ENCODE measurements at places on chromosomes 4 and X.

DNA sequence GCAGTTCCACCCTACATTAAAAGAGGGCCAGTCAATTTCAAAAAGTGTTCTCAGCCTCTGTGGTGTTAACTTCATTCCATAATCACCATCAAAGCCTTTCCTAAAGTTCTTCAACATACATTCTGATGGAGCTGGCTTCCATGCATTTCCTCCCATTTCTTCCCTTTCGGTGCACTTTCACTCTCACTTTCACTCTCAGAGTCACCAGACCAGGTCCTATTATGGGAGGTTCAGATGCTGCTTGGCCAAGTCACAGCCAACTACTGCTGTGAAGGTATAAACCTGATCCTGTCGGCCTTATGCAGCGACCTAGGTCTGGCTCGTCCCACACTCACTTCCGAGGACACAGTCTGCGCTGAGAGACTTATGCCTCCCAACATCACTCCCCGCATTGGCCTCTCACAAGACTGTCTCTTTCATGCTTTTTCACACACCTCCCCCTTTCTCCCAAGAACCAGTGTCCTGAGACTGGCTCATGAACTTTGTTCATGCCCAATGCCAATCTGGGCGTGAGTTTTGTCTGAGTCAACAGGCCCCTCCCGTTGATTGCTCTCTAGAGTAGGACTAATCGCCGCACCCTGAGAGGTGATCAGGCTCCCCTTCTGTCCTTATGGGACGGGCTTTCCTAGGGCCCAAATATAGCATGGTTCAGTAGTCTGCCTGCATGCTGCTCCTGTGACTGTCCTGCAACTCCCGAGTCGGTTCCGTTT lies 60.8 kb upstream of the XAGE1B start:
- DNase-seq, result no peak

DNA sequence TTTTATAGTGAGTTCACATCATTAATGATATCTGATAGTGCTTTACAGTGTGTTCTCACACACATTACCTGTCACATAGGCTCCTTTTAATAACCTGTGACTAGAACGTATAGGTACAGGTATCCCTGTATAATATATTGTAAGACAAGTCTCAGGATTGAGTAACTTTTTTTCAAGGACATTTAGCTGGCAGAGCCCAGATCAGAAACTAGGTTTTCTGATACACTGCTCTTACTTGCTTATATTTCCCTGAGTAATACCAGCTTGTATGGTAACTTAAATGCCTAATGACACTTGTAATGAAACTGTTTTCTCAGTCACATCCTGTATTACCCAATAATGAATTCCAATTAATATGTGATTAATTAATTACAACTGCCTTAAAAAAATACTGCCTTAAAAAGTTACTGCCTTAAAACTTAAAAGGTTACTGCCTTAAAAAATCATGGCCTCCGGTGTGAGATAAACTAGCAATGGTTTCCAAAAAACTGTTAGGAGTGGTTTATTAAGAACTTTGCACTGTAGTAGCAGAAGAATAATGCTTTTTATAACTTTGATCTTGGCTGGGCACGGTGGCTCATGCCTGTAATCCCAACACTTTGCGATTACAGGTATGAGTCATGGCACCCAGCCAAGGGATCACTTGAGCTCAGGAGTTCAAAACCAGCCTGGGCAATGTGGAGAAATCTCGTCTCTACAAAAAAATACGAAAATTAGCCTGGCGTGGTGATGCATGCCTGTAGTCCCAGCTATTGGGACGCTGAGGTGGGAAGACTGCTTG lies 11.9 kb downstream of the COPS4 start:
- DNase-seq, result no peak

DNA sequence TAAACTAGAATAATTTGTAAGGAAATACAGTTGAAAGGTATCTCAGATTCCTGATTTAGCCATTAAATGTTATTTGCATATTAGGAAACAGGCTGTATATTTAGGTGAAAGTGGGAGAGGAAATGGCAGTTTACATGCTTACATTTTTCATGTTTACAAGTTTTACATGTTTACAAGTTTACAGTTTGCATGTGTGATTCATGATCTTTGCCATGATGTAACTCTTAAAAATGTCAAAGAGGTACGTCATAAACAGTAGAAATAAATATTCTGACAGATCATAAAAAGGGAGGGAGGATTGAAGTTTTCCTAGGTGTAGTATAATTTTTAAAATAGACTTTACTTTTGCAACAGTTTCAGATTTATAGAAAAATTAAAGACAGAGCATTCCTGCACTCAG lies 45.7 kb downstream of the KDM6A start:
- DNase-seq, result no peak

GRCh38 chrX:109922190-109922589 lies 80.7 kb upstream of the TMEM164 start:
- DNase-seq, result no peak

- DNase-seq, result no peak
Measured at GRCh38 chr4:13588954-13589353, 38.6 kb downstream of the BOD1L1 start.

DNA sequence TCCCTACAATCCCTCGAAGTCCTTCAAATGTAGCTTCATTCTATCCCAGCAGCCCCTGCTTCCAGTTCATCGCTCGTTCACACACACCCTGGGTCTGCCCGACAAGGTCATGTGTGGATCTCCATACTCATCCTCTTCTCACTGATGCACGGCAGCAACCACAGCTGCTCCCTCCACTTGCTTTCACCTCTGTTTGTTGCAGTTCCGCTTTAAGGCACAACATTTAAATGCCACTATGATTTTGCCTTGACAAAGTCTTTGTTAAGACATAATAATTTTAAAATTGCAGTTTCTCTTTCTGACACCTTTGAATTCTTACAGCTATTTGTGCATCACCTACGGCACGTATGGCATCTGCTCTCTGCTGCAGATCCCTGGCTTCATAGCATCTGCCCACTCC lies 1.8 kb downstream of the ODAPH start:
- DNase-seq, result no peak

All from activated T-cell treated with anti-CD3 and anti-CD28 coated beads for 4 hours (primary cell).